Lung (tissue), 17 donors: ENCODE measurements at places on chromosomes 2 and 18. TPM values are rescaled to one million over a fixed set of nuclear protein-coding genes. Genes with fewer than 3 reads are reported as not detected.

DNA sequence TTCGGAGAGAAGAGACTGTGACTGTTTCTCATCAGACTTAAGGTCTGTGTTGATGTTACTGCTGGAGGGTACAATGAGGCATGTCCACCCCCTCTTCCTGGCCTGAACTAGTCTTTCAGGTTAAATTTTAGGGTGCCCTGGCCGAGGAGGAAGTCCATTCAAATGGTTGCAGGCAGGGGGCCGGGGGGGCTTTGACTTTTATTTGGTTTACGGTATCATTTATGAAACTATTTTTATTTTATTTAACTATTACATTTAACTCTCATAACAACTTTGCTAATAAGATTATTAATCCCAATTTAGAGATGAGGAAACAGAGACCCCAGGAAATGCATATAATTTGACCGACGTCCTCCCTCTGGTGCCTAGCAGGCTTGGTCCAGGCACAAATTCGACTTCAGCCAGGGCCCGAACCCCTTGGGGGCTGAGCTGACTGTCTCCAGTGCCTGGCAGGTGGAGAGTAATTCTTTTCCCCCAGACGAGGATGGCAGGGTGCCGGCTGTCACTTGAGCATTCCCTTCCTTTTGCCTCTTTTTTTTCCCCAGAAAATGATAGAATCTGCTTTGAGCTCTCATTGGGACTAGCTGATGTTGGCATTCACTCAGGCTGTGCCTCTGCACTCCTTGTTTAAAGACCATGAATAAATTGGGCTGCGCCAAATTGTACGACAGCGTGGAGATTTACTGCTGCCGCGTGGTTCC, 255.3 kb upstream of the SALL3 start:
- H3K36me3 ChIP-seq = no peaks in the 10 kb centered on the region
- no peak overlapping the region for H3K4me3 ChIP-seq
- no peak overlapping the region for H3K27ac ChIP-seq

TUBB8B gene
- total RNA-seq = not detected

HOXD4 gene
- total RNA-seq = 0.74 TPM

DNA sequence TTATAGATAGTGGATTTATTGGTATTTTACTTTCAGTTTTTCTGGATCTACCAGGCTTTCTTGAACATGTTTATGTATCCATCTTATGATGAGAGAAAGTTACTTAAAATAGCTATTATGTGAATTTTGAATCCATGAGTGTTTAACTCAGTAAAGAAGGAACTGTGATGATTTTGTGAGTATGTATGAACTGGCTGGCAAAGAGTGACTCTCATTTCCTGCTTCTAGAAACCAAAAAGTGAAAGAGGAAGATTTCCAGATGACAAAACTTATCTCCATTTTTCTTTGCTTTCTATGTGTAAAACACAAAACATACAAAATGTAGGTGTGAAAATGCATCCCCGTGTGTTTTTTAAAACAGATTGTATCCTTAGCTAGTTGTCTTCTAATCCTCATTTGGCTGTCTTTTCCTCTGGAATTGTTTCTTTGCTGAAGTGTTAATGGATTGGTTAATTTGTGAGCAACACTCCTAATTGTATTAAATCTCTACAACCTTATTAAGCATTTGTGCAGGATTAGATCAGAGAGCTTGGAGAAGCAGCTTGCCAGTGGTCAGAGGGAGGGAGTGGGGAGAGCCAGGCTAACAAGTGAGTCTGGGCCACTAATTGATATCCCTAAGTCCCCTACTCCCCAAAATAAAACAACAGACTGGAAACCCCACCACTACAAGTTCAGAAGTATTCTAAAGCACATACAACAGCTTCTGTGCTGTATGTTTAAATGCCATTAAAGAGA, 23.9 kb downstream of the PTPRM start:
- no peak overlapping the region for H3K4me3 ChIP-seq
- H3K36me3 ChIP-seq = no peaks in the 10 kb centered on the region
- peak; percentile 78 for DNase-seq
- no peaks in the 10 kb centered on the region for H3K27me3 ChIP-seq

GRCh38 chr2:175205523-175205922, 24.0 kb upstream of the ATP5MC3 start:
- no peak overlapping the region for H3K4me3 ChIP-seq
- no peak for DNase-seq
- no peak overlapping the region for H3K27ac ChIP-seq
- peaks cover 13% of the 10 kb centered on the region for H3K27me3 ChIP-seq
- no peaks in the 10 kb centered on the region for H3K36me3 ChIP-seq

DNA sequence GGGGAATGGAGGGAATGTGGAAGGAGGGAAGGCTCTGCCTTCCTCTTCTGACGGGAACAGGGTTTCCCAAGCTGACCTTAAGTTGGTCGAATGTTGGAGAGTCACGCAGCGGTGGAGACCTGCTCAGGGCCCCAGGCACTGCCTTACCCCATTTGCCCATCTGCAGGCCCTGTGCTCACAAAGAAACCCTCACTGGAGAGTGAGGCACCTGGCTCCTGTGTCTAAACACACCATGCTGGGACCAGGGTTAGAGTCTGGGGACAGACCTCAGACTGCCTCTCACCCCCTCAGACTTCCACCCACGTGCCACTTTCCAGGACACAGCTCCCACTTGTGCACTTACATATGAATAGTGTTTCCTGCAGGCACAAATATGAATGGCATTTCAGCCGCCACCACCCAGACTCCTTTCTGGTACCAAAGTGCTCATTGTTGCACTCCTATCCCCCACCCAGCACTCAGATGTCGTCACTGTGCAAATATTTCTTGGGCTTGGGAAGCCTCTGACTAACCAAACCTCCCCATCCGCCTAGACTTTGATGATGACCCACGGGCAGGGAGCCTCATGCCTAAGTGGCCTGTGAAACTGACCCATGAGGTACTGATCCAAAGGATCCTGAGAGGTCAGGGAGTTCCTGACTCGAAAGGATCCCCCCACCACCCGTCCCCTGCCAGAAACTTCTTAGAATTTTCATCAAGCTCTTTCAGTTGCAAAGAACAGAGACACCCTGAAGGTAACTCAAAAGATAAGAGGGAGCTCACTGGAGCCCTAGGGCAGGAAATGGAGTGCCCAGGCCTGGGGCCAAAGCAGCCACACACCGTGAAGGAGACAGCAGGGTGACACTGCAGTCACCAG, 78.3 kb downstream of the STPG4 start:
- peak; percentile 80 for DNase-seq
- H3K4me1 ChIP-seq = peaks cover 12% of the 10 kb centered on the region
- H3K27me3 ChIP-seq = no peaks in the 10 kb centered on the region
- no peak overlapping the region for H3K4me3 ChIP-seq

ANKRD29 gene
- total RNA-seq = 38.4 TPM

DNA sequence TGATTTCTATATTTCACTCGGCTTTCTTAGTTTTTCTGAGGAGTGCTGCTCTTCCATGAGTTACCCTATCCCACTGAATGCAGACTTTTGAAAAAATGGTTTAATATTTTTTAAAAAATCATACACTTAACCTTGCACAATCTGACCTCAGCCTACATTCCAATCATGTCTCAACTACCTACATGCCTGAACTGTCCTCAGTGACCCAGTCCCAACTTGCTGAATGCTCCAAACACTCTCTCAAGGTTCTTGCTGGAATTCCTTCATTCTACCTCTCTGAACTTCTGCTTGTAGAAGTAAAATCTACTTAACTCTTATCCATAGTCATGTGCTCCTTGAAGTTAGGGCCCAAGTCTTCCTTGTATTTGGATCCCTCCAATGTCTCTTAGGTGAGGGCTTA, 181.6 kb downstream of the XIRP2 start:
- no peak for DNase-seq
- no peaks in the 10 kb centered on the region for H3K4me1 ChIP-seq
- no peaks in the 10 kb centered on the region for H3K27me3 ChIP-seq
- no peaks in the 10 kb centered on the region for H3K36me3 ChIP-seq

CHAC2 gene
- 4.0 TPM for total RNA-seq

DNA sequence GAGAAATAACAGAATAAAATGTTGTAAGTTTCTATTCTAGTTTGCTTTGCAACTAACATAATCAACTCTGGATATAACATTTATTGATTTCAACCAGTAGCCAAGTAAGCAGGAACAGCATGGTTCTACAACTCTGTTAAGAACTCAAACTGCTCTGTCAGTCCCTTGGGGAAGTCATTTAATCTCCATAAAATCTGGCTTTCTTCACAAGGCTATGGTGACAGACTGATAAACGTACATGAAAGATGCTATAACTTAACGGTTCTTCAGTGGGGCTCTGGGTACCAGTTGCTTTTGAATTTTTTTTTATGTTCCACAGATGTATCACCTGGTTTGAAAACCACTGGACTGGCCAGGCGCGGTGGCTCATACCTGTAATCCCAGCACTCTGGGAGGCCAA, 10.3 kb downstream of the PSME4 start:
- no peaks in the 10 kb centered on the region for H3K27me3 ChIP-seq
- no peaks in the 10 kb centered on the region for H3K4me1 ChIP-seq
- no peak for DNase-seq
- H3K4me3 ChIP-seq = no peak overlapping the region

DNA sequence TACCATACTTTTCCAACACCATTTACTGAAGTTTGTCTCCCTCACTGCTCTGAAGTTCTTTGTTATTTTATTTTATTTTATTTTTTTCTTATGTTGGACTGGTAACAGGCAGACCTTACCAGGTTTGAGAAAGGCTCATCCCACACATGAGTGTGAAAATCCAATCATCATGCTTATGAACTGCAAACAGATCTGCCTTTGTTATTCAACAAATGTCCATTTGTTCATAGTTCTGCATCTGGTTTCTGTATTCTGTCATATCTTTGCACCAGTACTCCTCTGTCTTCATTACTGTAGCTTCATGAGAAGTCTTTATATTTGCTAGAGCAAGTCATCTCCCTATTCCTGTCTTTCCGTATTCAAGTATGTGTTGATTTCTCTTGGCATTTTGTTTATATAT, 5.3 kb downstream of the RNU2-63P start:
- H3K4me3 ChIP-seq = no peak overlapping the region
- H3K27ac ChIP-seq = no peak overlapping the region
- H3K27me3 ChIP-seq = no peaks in the 10 kb centered on the region
- DNase-seq = no peak
- no peaks in the 10 kb centered on the region for H3K4me1 ChIP-seq

DNA sequence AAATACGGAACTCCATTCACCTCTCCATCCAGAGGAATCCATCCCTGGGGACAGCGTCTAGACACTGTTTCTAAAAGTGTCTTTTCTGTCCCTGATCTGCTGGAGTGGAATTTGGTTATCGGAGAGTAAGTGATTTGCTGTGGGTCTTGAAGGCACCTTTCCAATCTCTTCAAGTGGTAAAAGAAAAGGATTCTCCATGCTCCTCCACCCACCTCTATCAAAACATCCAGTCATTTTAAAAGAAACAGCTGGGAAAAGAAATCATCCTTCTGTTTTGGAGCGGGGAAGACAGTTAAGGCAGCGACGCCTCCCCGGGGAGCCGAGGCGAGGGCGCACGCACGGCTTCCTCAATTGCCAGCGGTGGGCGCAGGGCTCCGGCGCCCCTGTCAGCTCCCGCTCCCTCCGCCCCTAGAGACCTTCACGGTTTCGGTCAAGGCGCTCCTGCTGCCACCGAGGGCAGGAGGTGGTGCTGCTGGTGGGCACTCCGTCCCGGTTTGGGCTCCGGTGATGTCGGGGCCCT, 547 bp downstream of the SLC35F5 start:
- peak overlapping the region; percentile 92 for H3K4me3 ChIP-seq
- no peaks in the 10 kb centered on the region for H3K27me3 ChIP-seq
- peak; percentile 71 for DNase-seq
- peaks cover 13% of the 10 kb centered on the region for H3K4me1 ChIP-seq

- H3K27me3 ChIP-seq = no peaks in the 10 kb centered on the region
- H3K36me3 ChIP-seq = peaks cover 1% of the 10 kb centered on the region
- no peaks in the 10 kb centered on the region for H3K4me1 ChIP-seq
- no peak overlapping the region for H3K27ac ChIP-seq
- DNase-seq = no peak
Measured at GRCh38 chr2:190200603-190201002, 119.0 kb downstream of the HIBCH start.

B4GALT6 gene
- 4.8 TPM for total RNA-seq

DNA sequence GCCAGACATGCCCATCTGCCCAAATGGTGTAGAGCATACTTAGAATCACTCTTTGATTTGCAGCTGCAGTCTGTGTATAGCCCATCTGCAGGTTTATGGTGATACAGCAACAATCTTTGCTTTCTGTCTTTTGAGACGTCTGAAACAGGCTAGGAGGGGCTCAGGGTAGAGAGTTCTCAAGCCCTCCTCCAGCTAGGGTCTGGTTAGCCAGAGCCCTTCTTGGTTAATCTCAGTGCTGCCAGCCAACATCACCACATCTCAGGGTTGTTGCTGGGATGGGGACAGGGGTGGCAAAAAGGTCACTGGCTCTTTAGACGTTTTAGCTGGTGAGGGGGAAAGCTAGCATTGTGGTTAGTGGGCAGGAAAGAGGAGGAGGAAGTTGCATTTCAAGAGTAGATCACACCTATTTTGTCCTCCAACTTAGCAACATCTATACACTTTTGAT, 136.6 kb upstream of the ACAA2 start:
- DNase-seq = no peak
- H3K27me3 ChIP-seq = no peaks in the 10 kb centered on the region
- no peak overlapping the region for H3K27ac ChIP-seq
- H3K4me1 ChIP-seq = no peaks in the 10 kb centered on the region
